ENCODE measurements at places on chromosomes 3 and 15.

GRCh38 chr15:50302581-50302980, 37.1 kb upstream of the HDC start:
- no peak for DNase-seq

GRCh38 chr15:22919171-22919570, 61.0 kb downstream of the CYFIP1 start:
- DNase-seq, result no peak

GRCh38 chr3:15263120-15263519, 57.1 kb downstream of the CAPN7 start:
- no peak for DNase-seq

GRCh38 chr15:52008698-52009434, 10.2 kb upstream of the MAPK6 start:
- no peak for DNase-seq

- DNase-seq, result no peak
Observed at GRCh38 chr3:187623285-187623814, 46.8 kb downstream of the SST start.

DNA sequence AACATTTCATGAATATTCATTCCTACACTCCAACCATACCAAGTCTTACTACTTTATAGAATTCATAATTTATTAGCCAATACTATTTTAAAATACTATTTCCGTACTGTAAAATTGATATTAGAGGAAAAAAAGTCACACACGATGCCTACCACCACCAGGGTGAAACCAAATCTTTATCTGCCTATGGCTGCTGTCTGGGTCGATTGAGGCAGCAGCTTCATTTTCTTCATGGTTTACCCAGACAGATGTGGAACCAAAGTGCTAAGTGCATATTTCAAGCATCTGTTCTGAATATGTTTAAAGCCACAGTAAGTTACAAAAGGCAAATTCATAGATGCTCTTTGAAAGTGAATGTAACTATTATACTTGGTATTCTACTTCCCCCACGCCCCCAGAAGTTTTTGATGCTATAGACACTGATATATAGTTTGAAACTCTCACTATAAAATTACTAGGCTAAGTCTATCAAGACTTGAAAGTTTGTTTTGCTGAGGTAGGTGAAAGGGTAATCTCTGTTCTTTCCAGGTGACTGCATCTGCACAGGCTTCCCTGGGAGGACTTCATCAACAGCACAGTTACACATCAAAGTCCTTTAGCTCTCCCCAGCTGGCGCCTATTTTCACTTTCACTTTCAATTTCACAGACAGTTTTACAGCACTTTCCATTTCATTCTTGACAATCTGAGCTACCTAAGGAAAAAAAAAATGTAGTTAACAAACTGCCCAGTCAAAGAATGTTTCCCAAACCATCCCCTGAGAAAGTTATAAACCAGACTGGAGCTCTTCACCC, 113.9 kb downstream of the POLQ start:
- peak; percentile 11 for DNase-seq

DNA sequence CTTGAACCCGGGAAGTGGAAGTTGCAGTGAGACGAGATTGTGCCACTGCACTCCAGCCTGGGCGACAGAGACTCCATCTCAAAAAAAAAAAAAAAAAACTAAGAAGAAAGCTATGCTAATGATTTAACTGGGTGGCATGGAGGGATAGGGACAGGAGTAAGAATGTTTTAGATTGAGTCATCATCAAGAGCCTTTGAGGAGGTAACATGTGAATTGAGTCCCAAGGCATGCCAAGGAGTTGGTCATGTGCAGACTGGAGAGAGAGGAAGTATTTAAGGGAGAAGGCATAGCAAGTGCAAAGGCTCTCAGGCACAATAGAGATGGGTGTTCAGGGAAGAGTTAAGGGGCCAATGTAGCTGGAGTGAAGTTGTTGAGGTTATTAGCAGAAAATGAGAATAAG, 9.1 kb downstream of the BNC1 start:
- no peak for DNase-seq

DNA sequence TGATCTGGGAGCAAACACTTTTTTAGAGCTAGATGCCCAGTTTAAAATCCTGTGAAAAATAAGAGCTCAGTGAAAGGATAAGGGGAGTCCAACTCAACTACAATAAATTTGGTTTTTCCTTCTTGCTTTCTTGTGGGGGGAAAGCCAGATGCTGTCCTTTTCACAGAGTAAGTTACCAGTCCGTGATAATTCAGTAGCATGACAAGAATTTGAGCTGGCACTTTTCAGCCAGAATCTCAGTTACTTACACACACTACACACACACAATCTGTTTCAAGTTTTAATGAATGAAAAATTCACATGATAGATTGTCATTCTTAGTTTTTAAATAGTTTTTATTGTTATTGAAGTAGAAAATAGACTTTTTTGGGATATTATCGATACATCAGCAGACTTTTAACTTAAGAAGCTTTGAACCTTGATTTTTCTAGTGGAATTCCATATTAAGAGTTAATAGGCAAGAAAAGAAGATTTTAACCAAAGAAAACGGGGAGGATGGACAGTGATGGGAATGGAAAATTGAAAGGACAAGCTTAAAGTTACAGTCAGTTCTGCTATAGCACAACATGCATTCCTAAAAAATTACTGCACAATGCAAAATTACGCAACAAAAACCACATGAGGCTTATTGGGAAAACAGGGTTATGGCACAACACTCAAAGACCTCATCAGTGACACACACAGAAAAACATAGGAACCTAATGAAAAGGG, 47.0 kb downstream of the PSMD6 start:
- peak; percentile 85 for DNase-seq

DNA sequence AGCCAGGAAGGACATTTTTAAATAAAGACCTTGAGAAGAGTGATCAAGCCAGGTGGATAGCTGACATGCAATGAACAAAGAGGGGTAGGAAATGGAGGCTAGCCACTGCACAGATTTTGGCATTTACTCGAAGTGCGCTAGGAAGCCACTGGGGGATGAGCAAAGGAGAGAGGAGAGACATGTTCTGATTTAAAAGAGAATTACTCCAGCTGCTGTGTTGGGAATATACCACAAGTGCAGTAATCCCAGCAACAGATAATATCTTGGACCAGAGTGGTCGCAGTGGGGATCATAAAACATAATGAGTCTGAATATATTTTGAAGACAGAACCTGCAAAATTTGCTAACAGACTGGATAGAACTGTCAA, 19.9 kb downstream of the KPNA4 start:
- no peak for DNase-seq

DNA sequence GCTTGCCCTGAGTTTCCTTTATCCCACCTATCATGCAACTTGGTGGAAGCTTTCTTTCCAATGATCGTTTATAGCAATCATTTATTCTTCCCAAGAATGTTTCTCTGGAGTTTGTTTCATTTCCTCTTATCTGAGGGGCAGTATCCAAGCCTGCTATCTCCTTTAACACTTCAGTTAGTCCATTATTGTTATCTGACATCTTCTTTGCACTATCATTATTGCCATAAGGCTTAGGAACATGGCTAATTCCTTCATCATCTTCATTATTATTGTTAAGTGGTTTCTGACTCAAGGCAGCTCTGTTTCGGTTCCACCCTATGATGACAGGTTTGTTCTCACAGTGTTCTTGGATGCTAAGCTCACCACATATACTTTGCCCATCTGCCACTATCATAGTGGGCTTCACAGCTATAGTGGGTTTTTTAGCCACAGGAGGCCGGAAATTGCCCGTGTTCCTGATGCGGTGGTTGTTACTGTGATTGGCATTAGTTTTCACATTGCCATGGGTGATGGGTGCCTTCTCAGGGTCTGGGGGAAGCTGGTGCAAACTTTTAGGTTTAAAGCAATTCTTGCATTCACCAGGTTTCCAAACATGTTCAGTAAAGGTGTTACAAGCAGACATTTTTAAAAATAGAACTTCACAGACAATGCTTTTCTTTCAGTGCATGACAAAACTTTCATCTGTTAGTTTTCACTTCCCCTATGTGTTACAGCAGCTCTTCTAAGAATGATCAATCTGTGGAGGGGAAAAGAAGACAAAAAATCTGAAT, 110.6 kb upstream of the TSPAN3 start:
- DNase-seq, result peak; percentile 46

Measured in suppressor macrophage (primary cell).